ENCODE measurements at places on chromosomes 4 and X.

DNA sequence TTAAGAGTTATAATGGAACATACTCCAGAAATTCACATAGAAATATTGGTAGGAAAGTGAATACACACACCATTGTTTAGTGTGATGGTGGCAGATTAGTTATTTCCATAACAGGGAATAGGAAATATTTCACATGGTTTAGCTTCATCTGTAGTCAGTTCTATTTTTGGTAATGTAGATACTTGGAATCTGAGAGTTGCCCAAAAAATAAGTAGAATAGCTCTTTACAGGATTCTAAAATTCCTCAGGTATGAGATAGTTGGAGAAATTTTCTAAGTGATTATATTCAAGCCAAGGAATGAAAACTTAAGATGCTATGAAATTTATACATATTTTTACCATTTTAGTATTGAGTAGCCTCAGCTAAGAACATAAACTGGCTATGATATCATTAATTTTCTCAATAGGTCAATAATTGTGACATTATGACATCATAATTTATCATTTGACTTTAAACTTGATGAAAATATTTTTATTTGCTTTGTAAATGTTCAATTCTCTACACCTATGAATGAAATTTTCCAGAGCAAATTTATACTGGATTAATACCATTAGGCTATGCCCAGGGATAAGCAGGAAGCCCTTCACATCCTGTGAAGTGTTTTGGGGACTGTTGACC, 35.8 kb downstream of the CPEB2 start:
- no peak for DNase-seq

DNA sequence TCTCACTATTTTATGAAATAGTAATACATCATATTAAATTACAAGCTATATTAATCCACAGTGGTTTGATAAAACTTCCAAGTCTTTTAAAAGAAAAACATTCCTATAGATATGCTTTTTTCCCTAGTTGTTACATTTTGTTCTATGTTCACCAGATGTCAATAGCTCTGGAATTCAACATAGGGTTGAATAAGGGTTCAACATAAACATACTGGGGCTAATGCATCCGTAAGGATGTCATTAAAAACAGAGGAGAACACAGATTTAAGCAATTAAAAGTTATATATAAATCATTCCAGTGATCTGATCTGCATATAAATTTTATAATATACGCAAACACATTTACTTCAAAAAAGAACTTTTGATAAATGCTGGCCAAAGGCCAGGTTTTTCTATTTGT, 32.5 kb downstream of the SULT1B1 start:
- DNase-seq: no peak

- DNase-seq: no peak
Measured at GRCh38 chr4:8300832-8301231, 31.3 kb downstream of the HTRA3 start.

GRCh38 chr4:37453281-37453998, 208.9 kb downstream of the NWD2 start:
- DNase-seq: no peak

GRCh38 chrX:124440695-124441094, 94.3 kb downstream of the SH2D1A start:
- no peak for DNase-seq

DNA sequence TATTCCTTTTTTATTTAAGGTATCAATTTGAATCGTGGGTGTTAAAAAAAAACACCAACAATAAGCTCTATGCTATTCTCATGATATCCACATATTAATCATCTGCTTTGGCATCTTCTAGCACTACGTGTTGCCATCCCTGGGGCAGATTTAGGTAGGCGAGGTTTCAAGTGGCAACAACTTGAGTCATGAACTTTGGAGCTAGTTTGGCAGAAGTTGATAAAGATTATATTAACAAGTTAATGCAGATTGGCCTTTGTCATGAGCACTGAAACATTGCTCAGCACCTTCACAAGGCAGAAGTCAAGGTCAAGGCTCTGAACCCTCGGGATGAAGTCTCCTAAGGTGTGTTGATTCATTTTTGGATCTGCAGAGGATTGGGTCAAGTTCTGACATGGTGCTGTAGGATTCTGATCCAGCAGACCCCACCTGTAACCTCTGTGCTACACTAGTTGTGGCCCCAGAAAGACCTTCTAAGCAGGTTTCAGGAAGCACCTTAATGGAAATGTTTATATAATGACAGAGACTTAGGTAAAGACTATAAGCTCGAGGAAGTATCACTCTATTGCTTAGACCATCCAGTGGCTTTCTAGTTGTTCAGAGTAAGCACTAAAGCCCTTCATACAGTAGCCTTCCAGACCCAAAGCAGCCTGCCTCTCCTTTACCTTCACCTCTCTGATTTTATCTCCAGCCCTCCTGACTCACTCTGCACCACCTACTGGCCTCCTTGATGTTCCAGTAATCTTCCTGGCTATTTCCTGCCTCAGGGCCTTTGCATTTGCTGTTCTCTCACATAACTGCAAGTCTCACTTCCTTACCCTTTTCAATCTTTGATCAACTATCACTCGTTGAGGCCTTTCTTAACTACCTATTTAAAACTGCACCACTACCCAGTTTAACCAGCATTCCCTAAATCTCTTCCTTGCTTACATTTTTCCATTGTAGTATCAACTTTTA, 117.0 kb upstream of the SLC4A4 start:
- no peak for DNase-seq

GRCh38 chrX:107205770-107206696, at the start of the genes DNAAF6 and NUP62CL:
Gene DNAAF6 (plus strand): TSS chrX:107206611. CDS start chrX:107212876, 6,265 bp downstream.
Gene NUP62CL (minus strand): TSS chrX:107206433. CDS start chrX:107175146, 31,287 bp downstream.
- DNase-seq: peak; percentile 7

GRCh38 chrX:13223868-13224567, 95.8 kb downstream of the ATXN3L start:
- DNase-seq: no peak

- no peak for DNase-seq
Measured at GRCh38 chr4:184032091-184032490, 127.0 kb downstream of the STOX2 start.

- no peak for DNase-seq
Measured at GRCh38 chrX:30627818-30628652, 25.2 kb upstream of the GK start.

GRCh38 chr4:158826057-158826456, 57.2 kb downstream of the FNIP2 start:
- DNase-seq: no peak

GRCh38 chr4:23697001-23697528, 192.8 kb downstream of the PPARGC1A start:
- DNase-seq: no peak

DNA sequence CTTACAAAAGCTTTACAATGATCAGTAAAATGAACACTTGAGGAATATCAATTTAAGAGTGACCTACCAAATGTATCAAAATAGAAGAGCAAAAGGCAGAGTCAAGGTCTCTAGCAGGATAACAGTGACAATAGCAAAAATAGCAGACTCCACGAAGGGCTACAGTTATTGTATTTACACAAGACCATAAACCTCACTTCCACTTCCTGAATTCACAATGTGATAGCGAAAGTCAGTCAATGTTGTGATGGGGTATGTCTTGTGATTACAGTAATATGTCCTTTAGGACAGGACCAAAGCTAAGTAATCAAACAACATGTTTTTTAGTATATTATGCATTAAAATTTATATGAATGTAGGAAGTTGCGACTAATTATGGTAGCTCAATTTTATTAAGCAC, 139.6 kb downstream of the IQCM start:
- no peak for DNase-seq

DNA sequence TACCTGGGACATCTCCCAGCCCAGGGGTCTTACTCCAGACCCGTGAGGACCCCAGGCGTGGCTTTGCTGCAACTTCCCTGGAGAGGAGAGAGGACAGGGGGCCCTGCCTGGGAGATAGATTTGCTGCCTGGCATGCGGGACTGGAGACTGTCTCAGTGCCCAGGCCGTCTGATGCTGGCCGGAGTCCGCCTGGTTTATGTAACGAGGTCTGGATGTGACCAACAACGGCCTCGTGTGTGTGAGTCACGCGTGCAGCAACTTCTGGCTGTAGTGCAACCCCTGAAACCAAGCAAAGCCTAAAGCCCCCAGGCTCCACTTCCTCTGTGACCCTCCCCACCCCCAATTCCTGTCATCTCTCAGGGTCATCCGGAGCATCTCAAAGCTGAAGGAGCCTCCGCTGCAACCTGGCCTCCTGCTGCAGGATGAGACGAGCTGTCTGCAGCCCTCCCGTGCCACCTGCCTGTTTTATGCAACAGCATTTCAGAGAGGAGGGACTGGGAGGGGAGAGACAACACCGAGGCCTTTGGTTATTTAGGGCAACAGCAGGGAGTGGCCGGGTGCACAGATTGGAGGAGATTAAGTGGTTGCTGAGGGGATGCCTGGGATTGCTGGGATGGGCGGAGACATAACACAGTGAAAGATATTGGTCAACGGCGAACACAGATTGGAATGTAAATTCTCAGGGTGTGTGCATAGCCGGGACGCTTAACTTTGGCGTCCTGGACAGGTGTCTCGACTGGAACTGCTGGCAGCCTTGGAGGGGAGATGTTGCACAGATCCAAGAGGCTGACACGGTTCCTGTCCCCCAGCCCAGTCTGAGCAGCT, 16.0 kb downstream of the XG start:
- DNase-seq: no peak

- no peak for DNase-seq
Measured at GRCh38 chrX:41350150-41350975, 16.4 kb downstream of the DDX3X start.

DNA sequence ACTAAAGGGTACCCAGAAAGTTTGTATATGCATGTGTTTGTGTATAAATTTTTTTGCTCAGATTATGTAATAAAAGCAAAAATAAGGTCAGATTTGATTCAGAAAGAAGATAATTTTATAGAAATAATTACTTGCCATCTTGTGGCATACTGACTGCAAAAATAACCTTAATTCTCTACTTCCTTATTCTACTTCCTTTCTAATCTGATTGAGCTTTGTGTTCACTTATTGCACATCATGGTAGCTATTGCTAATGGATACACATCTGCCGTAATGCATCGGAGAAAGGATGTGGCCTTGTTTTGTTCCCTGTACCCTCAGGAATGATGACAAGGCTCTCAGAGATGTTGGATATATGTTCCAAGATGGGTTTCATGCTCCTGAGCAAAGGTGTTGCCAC, 10.5 kb upstream of the GNPDA2 start:
- DNase-seq: no peak

DNA sequence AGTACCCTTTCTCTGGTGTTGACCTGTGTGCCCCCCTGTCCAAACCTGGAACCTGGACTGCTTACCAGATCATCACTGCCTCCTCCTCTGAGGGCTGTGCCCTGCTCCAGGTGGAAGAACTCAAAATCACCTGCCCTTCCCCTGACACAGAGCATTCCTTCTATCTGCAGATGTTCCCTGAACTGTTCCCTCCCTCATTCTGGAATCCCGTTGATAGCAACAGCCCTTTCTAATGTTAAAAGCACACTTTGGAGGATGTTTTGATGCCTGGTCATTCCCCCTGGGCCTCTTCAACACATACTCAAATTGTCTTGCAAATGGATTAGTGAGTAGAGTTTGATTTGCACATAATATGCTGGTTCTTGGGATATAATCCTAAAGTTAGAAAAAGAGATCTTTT, 225.8 kb downstream of the FGF13 start:
- DNase-seq: no peak

DNA sequence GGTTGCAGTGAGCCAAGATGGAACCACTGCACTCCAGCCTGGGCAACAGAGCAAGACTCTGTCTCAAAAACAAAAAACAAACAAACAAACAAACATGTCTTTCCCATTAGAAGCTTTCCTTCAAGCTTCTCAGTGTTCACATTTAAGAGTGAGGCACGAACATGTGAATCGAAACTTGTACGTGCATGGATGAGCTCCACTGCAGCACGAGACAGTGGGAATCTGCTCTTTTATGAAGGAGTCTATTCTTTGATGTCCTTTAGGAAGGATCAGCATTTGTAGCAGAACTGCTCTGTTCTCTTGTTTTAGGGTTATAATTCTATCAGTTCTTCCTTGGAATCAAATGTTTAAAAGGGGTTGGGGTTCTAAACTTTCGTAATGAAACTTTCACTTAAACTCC, 23.4 kb upstream of the ZNF518B start:
- DNase-seq: no peak

Measured in stimulated activated CD4-positive, alpha-beta T cell treated with anti-CD3 and anti-CD28 coated beads, Interleukin-1b, Interleukin-23, amount 100 ng/mL, for 1 hour (primary cell).